AG20443 (cell line): ENCODE measurements at places on chromosomes 1 and 21.

DNA sequence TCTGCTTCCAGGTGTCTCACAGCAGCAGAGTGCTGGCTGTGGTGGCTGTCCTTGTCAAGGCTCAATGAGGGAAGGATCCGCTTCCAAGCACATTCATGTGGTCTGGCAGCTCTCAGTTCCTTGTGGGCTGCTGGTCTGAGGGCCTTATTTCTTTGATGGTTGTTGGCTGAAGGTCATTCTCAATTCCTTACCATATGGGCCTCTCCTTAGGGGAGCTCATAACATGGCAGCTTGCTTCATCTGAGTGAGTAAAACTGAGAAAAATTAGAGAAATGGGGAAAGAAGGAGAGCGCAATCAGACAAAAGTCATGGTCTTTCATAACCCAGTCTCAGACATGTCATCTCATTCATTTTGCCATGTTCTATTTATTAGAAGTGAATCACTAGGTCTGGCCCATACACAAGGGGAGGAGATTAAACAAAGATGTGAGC is 81.7 kb upstream of the TSPAN2 start:
- DNase-seq = peak; percentile 55

DNA sequence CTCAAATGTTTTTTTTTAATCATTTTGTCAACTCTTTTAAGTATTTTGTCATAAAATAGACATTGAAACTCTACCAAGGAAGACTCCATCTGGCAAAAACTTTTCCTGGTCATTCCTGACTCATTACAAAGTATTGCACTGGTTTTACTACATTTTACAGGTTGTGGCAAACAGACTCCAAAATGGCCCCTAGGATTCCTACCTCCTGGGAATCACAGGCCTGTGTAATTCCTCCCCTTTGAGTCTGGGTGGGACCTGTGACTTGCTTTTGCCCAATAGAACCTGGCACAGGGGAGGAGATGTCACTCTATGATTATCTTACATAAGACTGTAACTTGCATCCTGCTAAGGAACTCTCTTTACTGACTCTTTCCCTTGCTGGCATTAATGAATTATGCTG is 123.6 kb upstream of the KCNJ6 start:
- DNase-seq = no peak

DNA sequence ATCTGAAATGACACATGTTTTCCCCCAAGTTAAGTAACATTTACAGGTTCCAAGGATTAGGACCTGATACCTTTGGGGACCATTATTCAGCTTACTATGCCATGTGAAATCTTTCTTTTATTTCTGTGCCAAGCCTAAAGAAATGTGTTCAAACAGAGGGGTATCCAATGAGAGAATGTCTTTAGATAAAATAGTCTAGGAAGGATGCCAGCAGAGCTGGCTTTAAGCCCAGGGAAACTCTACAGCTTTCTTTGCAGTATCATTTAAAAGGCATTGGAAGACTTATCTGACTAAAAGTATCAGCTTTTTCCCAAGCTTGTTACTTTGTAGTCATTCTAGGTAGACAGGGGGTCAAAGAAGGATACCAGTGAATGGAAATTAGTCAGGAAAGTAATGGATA is 860.4 kb downstream of the PLA2G4A start:
- DNase-seq = no peak

DNA sequence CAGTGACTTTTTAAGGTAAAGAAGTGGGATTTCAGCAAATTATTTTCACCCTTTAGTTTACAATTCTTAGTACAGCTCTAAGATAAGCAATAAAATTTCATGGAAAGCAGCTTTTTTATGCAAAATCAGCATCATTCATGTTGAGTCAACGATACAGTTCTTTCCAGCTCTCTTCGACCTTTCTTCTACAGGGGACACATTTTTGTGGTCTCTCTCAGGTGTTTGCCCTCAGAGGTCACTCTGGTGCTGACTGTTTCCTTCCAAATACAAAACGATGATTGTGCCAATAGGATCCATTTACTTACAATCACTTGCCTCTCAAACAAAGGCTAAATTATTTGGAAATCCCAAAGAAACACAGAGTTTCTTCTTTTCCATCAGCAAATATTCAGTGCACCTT is 51.0 kb downstream of the PSMG1 start:
- DNase-seq = no peak

DNA sequence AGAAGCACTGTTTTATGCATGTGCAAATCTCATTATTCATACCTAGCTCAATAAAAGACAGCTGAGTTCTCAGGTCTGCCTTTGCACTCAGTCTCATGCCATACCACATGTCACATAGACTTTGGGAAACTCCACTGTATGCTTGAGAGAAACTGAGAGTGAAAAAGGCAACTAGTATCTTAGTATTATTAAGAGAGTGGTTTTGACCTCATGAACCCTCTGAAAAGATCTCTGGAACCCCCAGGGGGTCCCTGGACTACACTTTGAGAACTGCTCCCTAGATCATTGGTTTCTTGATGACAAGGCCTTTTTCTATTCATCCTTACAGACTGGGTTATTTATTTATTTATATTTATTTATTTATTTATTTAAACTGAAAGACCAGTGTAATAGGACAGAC is 3.7 kb upstream of the RHEX start:
- DNase-seq = no peak

GRCh38 chr1:154983776-154984466 is 777 bp downstream of the FLAD1 start:
- no peak for DNase-seq

- no peak for DNase-seq
Measured at GRCh38 chr1:223207293-223208066, 64.4 kb upstream of the TLR5 start.

GRCh38 chr1:228288536-228289238 is 80.8 kb downstream of the OBSCN start:
- DNase-seq = no peak

DNA sequence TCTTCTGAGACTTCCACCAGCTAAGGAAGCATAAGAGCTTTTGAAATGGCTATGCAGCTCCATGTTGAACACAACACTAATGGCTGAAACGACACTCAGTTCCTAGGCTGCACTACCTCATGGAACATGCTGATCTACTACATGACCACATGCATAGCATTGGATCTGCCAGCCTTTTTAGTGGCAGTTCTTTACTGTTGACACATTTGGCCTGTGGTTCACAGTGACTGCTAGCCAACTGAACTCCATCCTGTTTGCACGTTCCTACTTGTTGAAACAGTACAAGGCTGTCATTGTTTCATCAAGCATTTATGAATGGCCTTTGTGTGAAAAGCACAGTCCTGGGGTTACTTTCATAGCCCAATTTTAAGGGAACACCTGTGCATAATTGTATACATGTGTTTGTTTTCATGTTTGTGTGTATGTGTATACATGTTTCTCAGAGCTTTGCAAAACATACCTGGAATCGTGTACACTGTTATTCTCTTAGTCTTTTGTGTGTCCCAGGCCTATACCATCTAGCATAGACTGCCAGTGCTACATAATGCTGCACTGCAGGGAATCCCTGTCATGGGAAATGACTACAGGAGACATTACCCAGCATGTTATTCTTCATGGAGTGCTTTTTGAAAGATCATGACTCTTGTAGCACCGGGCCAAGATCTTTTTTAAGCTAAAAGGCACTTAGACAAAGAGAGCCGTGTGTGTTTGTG is 179.6 kb upstream of the ESRRG start:
- no peak for DNase-seq

- DNase-seq = no peak
Measured at GRCh38 chr1:44672961-44673674, 1.2 kb downstream of the TMEM53 start.

DNA sequence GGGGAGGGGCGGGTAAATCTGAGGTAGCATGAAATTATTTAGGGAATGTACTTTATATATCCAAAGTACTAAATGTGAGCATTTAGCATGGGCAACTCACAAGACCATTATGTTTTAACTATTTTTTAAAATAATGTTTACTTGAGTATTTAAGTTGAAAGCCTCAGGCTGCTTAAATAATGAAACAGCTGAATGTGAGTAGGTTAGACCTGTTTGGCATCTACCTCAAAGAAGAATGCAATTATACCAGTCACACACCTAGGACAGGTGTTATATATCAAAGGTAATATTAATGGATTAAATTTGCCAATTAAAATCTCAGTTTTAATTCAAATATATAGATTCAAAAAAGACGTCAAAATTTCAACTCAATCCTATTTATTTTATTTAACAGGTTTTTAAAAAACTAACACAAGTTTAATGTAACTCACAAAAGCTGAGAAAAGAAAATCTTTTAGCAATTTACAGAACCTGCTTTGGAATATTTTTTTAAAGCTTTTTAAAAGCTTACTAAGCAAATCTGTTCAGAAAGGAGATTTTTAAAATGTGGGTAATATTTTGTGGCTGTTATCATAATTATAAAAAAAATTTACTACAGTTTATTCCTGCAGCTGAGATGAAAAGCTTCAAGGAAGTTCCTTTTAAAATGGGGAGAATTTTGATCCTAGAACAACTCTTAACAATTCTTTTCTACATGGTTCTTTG is 104.6 kb upstream of the LBR start:
- DNase-seq = no peak

DNA sequence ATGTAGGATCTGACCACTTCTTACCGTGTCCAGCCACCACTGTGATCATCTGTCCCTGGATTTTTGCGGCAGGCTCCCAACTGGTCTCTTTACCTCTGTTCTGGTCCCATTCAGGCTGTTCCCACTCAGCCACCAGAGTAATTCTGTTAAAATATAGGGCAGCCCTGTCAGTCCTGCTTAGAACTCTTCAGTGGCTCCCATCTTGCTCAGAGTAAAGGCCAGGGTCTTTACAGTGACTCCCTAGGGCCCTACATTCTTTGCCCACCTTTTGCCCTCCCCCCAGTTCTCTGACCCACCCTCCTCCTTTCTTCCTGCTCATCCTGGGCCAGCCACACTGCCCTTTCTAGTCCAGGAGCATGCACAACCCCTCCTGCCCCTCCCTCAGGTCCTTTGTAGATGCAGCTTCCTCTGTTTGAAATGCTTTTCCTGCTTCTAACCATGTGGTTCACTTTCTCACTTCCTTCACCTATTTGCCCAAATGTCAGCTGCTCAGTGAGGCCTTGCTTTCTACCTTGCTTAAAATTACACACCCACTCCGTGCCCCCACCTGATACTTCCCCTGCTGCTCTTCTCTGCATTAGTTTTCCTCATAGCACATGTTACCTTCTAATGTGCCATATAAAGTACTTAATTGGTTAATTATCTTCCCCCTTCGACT is 7.8 kb downstream of the UBIAD1 start:
- no peak for DNase-seq

- no peak for DNase-seq
Measured at GRCh38 chr1:219119839-219120238, 53.8 kb upstream of the LYPLAL1 start.

DNA sequence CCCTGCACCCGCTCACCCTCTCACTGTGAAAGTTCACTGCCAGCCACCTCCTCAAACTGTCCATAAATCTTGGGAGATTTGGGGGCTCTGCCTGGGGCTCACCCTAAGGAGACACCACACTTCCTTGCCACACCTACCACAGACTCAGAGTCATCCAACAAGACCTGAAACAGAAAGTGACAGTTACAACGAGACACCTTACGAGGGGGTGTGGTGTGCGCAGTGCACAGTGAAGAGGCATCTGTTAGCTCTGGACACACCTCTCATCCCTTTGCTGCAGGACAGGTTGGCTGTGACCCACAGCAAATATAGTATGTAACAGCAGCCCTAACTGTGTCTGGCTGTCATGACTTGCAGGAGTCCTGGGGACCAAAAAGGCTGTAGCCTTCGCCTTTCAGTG is 190.2 kb downstream of the NR5A2 start:
- no peak for DNase-seq

GRCh38 chr1:11134898-11135266 is 35.2 kb upstream of the EXOSC10 start:
- DNase-seq = no peak

- no peak for DNase-seq
Measured at GRCh38 chr1:240508201-240508600, 103.8 kb downstream of the GREM2 start.

DNA sequence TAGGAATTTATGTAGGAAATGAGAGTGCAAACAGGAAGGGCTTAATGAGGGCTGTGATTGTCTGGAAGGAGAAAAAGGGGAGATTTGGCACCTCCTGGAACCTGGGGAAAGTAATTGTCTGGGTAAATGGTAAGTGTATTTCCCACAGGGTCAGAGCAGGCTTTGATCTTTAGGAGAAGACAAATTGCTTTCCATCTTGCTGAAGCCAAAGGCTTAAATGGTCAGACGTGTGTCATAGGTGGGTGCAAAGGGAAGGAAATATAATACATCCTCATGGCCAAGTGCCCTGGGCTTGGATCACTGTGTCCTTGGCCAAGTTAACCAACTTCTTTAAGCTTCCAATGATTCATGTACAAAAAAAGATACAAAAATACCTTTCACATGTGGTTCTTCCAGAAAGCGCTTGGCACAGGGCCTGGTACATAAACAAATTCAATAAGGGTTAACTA is 1.3 kb upstream of the DUSP23 start:
- DNase-seq = no peak

GRCh38 chr1:97427371-97427770 is 493.5 kb downstream of the DPYD start:
- no peak for DNase-seq

DNA sequence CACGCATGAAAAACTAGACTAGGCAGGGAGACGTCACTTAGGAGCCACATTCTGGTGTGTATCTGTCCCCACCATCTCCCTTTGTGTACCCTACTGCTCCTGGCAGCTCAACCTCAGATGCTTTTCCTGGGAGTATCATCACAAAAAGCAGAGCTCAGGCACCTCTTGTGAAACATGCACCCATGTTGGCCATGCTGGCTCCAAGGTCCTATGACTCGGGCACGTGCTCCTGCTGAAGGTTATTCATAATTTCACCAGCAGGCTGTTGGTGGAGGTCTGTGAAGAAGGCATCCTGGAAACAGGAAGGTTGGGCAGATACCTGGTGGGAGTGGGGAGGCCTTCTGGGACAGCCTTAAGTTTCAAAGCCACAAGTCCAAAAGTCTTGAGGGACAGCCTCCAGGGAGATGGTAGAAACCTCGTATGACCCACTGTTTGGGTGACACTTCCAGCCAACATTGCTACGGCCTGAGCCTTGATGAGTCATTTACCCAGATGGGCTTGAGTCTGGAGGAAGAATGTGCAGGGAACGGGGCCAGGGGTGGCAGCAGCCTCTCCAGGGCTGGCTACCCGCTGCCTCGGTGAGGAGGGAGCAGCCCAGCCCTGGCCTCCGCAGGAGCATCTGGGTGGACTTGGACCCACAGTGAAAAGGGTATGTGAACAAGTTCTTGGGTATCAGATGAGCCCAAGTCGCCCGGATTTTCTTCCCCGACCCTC is 75.8 kb downstream of the PGBD5 start:
- DNase-seq = peak; percentile 60

GRCh38 chr1:25028907-25029599 is 99.0 kb upstream of the RUNX3 start:
- DNase-seq = no peak

DNA sequence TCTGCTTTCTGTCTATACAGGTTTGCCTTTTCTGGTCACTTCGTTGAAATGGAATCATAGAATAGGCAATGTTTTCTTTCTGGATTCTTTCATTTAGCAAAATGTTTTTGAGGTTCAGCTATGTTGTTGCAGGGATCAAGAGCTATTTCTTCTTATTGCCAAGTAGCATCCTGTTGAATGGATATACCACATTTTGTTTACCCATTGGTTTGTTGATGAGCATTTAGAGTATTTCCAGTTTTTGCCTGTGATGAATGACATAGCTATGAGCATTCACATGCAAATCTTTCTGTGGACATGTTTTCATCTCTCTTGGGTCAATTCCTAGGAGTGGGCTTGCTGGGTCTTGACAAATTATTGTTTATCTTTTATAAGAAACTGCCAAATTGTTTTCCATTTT is 115.5 kb downstream of the ACTL8 start:
- no peak for DNase-seq

- DNase-seq = no peak
Measured at GRCh38 chr1:11187494-11187893, 1.7 kb upstream of the ANGPTL7 start.
